C1 segment of cervical spinal cord (tissue), 14 donors: ENCODE measurements at places on chromosomes 11 and 22.

DNA sequence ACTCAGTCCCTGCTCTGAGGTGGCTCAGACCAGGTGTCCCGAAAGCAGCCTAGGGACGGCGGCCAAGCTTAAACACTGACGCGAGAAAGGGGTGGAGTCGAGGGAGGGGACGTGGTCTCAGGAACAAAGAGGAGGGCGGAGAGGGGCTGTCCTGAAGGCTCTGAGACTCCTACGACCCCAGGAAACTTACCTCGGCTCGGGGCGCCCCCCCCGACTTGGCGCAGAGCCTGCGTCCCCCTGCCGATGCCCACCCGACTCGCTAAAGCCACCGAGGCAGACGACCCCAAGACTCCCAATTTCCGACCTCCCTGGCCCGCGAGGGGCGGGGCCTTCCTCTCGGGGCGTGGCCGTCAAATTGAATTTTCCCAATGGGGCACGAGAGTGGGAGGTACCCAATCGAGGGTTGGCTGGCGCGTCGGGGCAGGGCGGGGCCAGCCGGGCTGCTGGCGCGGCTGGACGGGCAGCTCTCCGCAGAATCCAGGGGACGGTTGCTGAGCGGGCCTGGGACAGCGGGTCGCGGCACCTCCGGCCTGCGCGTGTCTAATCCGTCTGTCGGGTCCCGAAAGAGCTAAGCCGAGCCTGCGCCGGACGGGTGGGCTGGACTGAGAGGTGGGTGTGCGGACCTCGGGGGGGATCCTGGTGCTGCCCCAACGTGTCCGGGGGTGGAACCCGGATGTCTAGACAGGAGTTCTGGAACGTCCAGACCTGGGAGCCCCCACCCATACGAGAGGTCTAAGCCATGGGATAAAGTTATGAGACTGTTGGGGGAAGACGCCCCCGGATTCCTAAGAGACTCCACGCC is at the start of gene SMTN:
Gene SMTN, plus strand, starts transcription at position 471 of the 802 bp plus-strand sequence. CDS start 1,941 bp downstream, outside the sequence.
- DNase-seq: no peak

GRCh38 chr11:76730887-76731565 is 52.1 kb upstream of the TSKU start:
- no peak for DNase-seq

- peak; percentile 79 for DNase-seq
Measured at GRCh38 chr22:30634471-30635233, 929 bp upstream of the SLC35E4 start.

GRCh38 chr22:29243874-29244446 is 23.8 kb downstream of the RHBDD3 start:
- no peak for DNase-seq

DNA sequence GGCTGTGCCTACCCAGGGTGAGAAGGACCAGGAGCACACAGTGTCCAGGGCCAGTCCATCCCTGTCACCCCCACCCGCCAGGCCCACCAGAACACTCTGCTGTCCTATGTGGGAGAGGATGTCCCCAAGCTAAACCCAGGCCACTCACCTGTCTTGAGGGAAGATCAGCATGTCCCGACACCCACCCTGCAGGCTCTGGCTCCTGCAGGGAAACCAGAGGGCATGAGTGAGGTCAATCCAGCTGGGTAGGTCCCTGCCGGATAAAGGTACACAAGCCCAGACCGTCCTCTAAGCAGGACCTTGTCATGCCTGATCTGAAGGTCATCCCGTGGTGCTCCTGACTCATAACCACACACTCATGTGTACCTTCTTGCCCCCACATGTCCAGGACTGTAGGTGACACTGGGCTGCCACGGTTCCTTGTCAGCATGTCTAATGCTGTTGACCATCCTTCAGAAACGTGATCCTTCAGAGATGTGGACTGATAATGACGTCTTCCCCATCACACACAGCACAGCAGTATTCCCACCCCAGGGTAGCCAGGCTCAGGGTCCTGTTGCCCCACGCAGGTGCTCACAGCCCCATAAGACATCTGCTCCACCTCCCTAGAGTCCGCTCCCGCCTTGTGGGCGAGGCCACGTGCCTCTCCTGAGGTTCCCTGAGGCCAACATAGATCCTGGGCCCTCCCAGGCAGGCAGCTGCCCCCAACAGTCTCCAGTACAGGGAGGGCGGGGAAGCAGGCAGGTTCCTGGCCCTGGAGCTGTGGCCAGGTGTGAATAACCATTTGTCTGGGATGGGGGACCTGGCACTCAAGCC is 6.1 kb downstream of the ARVCF start:
- no peak for DNase-seq

DNA sequence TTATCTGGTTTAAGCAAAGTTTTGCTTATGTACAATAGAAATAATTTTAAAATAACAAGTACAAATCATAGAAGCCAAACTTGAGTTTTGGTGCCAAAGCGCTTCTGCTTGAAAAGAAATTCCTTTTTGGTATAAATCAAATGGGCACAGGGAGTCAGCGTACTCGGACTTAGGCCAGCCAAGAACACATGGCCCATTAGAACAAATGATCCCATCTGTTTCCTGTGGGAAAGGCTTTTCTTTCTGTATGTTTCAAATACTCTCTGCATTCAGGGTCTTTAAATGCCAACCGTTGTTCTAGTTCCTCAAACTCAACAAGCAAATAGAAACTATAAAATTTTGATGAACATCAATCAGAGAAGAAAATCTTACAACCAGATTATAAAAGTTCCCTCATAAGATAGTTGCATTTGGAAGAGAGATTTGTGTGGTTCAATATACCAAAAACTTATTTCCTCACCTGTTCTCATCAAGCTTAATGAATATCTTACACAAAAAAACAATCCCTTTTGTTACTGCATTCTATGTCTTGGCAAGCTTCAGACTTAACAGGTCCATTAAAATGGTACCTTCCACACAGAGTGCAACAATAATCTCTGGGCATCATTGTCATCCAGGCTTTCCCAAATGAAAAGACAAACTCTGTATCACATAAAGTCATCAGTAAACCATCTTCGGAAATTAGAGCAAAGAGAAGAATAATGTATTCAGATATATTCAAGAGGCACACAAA is 739.8 kb upstream of the API5 start:
- no peak for DNase-seq

DNA sequence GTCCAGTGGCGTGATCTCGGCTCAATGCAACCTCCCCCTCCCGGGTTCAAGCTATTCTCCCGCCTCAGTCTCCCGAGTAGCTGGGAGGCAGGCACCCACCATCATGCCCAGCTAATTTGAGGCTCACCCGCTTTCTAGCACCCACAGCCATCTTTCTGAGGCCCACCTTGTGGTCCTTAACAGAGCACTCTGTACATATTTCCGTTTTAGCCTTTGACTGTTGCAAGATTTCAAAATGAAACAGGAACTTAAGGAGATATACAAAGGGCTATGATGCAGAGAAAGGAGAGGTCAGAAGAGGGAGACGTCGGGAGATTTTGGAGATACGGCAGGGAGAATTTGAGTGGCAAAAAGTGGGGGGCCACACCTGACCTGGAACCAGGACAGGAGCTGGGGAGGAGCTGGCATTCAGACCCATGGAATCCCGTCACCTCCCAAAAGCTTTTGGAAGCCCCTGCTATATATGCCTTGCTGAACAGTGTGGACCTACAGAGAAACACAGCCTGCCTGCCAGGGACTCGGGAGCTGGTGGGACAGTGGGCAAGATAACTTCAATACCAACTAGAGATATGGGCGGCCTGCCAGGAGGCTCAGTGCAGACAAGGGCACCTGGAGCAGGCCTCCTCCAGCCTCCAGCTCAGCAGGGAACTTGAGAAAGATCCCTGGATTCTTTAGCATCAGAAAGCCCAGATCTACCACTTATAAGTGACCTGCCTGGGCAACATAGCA is 8.0 kb upstream of the CLCF1 start:
- DNase-seq: no peak

DNA sequence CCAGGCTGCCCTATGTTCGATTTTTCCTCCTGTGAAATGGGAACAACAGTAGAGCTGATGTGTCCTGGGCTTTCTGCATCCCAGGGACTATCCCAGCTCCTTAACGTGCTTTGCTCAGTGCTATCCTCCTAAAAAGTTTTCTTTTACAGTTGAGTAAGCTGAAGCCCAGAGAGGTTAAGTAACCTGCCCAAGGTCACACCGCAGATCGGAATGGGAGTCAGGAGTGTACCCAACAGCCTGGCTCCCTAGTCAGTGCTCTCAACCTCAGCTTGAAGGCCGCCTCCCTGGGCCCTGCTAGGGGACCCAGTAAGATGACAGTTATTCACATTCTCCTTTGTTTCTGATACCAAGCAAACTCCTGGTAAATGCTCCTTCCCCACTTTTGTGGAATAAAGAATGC is 45.9 kb downstream of the PARVB start:
- no peak for DNase-seq

DNA sequence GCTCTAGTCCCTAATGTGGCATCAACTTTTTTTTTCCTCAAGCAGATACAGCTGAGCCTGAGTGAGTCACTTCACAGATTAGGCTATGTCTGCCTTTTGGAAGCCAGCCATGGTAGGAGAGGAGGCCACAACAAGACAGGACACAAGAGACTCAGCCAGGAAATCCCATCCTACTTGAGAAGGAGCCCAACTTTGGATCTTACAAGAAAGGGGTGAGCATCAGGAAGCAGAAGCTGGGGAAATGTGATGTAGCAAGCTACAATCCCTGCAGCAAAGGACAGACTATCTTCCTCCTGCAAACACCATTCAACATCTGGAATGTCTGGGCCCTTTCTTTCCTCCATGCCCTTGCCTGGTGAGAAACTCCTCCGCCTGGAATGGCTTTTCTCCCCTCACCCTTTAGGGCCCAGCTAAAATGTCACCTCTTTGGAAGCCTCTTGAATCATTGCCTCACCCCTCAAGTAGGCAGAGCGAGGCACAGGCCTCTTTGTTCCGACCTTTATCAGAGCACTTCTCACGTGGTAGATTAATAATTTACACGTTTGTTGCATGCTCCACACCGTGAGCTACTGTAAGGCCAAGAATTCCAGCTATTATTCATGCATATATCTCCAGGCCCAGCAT is 156.4 kb upstream of the PITPNB start:
- DNase-seq: no peak

GRCh38 chr22:39493759-39494158 is 8.3 kb upstream of the MIEF1 start:
- DNase-seq: no peak

DNA sequence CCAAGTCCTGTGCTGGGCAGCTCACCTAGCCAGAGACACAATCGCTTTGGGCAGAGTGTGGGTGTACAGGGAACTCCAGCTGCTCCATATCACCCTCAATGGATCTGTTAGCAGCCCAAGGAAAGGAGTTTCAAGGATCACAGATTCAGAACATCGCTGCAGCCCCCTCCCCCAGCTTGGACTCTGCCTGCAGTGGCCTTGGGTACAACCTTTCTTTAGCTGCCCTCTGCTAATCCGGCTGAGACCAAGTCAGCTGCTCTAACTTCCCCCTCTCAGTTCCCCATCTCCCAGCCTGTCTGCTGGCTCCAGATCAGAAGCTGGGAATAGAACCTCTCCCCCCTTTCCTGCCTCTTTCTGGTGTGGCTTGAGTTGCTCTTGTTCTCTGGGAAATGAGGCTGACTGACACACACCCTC is 1.3 kb downstream of the TMEM86A start:
- DNase-seq: no peak

DNA sequence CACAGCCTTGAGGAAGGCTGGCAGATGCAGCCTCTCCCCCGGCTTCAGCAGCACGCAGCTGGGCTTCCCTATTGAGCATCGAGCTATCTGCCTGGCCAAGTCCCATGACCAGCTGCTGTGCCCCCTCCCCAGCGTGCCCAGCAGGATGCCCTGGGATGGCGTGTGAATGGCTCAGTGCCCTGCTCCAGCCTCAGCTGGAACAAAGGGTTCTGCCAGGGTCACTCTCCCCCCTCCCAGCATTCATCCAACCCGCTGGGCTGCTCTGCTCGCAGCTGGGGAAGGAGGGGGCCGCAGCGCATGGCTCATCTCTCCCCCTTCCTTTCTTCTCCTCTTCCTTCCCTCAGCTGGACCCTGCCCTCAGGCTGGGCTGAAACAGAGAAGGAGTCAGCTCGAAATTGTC is 14.5 kb downstream of the LRP4 start:
- peak; percentile 50 for DNase-seq

GRCh38 chr11:114598461-114598860 is 2.9 kb upstream of the NXPE4 start:
- no peak for DNase-seq

- DNase-seq: peak; percentile 44
Measured at GRCh38 chr22:30920407-30920806, 48.2 kb downstream of the MORC2 start.

DNA sequence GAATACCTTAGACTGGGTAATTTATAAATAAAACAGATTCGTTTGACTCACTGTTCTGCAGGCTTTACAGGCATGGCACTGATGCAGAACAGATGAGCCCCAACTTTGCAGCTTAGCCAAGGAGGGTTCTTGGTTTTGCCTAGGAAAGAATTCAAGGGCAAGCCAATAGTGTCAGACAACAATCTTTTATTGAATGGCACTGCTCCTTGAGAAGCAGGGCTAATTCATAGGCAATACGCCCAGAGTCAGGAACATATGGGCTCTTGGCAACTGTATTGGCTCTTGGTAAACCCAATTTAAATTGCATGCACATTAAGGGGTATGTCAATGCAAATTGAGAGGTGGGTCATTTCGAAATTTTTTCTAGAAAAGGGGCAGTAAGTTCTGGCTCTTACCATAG is 87.9 kb downstream of the RAB38 start:
- DNase-seq: no peak

- no peak for DNase-seq
Measured at GRCh38 chr11:65485920-65486219, 13.0 kb upstream of the MALAT1 start.

GRCh38 chr11:102926517-102926916 is 29.0 kb downstream of the MMP13 start:
- DNase-seq: no peak

- DNase-seq: no peak
Measured at GRCh38 chr22:22576244-22576988, 17.4 kb upstream of the PRAME start.

DNA sequence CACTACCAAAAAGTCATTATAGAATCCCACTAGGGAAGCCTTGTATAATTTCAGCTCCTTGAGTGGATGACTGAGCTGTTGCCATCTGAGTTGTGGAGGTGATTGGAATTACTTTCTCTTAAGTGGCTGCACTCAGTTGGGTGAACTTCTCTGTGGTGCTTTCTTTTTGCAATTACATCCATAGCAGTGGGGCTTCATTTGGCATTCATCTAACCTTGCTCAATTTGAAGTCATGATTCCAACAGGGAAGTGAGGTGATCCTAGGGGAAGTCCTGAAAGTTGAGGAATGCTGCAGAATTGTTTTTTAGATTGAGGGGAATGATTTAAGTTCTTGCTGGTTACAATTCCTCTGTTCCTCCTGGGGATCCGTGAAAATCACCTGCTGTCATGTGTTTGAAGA is 39.6 kb downstream of the ARHGAP42 start:
- no peak for DNase-seq

DNA sequence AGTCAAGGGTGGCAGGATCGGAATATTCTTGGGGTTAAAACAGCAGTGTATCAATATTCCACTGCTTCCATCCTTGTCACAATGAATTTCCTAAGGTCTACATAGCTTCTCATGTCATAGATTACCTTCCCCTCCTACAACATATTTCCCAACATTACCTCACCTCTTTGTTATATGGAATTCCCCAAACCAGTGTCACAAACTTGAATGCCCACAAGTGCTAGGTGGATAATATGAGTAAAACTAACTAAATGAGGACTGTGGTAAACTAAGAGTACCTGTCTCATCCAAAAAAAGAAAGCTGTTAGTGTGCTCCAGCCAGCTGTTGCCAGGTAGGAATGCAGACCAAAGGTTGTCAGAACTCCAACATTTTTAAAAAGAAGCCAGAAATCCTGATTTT is 17.0 kb upstream of the NUCB2 start:
- no peak for DNase-seq
